ENCODE measurements at places on chromosomes 16 and 17.

DNA sequence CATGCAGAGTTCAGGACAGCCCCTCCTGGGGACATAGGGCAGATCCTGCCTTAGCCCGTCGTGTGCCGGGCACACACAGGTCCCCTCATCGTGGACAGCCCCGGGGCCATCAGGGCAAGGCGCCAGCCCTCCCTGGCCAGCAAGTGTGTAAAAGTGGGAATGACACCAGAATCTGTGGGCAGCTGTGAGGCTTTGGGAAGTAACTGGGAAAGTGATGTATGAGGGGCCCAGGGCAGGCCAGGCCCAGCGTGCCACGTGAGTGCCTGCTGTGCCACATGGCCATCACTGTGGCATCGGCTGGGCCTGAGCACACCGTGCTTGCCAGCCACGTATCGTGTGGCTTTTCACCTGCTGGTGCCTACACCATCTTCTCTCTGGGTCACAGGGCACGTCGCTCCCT, 26.6 kb downstream of the ACSF3 start:
- peaks cover 25% of the 10 kb centered on the region for H3K4me1 ChIP-seq
- no peaks in the 10 kb centered on the region for H3K27me3 ChIP-seq
- no peak overlapping the region for H3K27ac ChIP-seq
- peaks cover 55% of the 10 kb centered on the region for H3K36me3 ChIP-seq
- no peak for DNase-seq

DNA sequence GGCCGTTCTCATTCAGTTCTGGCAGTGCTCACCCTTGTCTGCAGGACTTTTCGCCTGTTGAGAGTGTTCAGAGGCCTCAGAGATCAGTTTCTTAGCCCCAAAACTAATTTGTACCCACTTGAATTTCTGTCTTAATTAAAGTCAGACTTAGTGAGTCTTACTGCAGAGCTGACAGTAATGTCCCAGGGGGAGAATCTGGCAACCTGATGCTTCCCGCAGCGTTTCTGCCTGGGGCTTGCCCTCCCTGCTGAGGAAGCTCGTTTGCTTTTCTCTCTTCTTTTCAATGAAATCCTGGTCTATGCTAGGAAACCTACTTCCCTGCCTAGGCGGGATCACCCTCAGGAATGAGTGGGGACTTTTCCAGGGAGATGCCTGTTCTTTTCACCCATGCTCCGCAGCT, 25.3 kb downstream of the DBNDD1 start:
- DNase-seq = no peak
- H3K36me3 ChIP-seq = peaks cover 66% of the 10 kb centered on the region
- H3K4me1 ChIP-seq = no peaks in the 10 kb centered on the region
- no peaks in the 10 kb centered on the region for H3K27me3 ChIP-seq

DNA sequence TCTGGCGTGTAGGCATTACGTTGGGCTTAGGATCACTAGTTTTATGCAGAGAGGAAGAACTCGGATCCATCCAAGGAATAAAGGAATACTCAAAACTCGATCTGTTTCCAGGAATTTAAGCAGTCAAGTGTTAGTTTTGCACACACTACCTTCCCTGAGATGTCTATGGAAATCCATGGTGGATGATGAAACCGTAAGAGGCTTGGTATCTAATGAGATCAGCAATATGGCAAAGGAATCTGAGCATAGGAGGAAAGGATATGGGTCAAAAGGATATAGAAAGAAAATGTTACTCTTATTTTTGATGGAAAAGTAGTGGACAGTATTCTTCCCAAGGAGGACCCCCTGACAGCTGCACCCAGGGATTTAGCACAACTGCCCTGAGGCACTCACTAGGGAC, 59.6 kb downstream of the SMG6 start:
- H3K27me3 ChIP-seq = no peaks in the 10 kb centered on the region
- H3K36me3 ChIP-seq = peaks cover 15% of the 10 kb centered on the region
- no peak for DNase-seq
- peaks cover 9% of the 10 kb centered on the region for H3K4me1 ChIP-seq
- H3K4me3 ChIP-seq = no peak overlapping the region

DNA sequence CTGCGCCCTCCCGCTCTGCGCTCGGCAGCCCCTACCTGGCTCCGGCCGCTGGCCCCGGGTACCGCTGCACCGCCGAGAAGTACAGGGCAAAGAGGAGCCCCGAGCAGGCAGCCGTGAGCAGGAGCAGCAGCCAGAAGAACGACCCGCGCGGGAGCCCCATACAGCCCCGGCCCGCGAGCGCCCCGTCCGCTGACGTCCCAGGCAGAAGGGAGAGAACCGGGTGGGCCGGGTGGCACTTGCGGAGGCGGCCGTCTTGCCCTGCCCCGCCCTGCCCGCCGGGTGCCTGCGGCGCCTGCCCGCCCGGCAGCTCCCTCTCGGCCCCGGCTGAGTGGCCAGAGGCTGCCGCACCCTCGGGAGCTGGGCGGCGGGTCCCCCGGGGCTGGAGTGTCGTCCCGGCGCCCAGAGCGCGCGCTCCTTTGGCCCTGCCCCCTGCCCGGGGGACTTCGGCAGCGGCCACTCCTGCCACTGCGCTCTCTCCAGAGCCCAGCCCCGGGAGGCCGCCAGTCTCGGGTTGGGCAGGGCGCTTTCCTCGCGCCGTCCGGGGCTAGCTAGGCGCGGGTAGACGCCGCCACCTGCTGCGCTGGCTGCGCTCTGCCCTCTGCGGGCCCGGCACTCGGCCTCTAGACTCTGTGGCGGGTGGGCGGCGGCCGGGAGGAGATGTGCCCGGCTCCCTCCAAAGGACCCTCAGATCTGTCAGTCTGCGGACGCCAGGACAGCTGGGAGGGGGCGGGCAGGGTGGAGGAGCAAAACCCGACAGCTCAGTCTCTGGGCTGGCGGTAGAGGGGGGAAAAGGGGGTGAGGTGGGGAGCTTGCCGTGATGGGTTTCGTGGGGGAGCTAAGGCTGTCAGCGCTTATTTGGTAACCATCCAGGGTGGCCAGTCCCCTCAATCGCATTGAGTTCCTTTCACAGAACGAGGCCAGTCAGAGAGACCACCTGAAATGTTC, at the start of gene ST6GALNAC2:
TSS of gene ST6GALNAC2 (minus strand) at position 212 of the 945 bp plus-strand sequence. CDS start at position 160, 52 bp downstream.
- peak within 1 kb of the TSS; percentile 57 for H3K4me3 ChIP-seq
- peak; percentile 66 for DNase-seq
- H3K36me3 ChIP-seq = no peaks in the 10 kb centered on the region
- peaks cover 38% of the 10 kb centered on the region for H3K27me3 ChIP-seq
- no peak within 1 kb of the TSS for H3K27ac ChIP-seq

DNA sequence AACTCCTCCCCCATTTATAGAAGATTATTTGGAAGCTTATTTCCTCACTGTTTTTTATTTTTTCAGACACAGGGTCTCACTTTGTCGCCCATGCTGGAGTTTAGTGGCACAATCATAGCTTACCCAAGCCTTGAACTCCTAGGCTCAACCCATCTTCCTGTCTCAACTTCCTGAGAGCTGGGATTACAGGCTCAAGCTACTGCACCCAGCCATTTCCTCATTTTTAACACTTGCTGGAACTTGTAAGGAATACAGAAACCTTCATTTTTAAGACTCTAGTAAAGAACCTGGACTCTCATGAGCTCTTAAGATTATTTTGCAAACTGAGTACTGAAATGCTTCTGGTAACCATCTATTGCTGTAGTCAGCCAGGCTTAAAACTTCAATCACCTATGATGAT, 29.9 kb downstream of the KANSL1 start:
- H3K27ac ChIP-seq = no peak overlapping the region
- no peak for DNase-seq
- H3K4me1 ChIP-seq = peaks cover 24% of the 10 kb centered on the region
- no peaks in the 10 kb centered on the region for H3K27me3 ChIP-seq
- H3K4me3 ChIP-seq = no peak overlapping the region

DNA sequence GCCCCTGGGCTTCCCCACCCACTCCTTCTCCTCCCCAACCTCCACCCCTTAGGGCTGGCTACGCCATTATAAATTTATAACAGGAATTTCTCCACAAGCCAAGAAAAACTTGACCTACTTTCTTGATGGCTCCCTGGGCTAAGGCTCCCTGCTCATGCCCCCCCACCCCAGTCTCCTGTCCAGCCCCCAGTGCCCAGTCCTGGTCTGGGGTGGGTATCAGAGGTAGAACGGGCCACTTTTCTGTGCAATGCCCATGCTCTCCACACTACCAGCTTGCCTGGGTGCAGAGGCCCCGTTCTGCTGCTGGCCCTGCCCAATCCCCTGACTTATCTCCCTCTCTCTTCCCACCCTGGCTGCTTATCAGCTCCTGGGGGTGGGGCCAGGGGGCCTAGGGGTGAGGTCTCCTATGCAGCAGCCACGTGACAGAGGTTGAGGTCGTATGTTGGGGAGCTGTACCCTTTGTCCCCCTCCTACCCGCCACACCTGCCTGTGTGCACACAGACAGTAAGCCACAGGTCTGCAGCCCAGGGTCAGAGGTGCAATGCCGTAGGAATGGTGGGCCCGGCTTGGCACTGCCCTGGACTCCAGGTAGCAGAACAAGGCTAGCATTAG, 10.1 kb downstream of the THRA start:
- H3K4me3 ChIP-seq = no peak overlapping the region
- H3K27ac ChIP-seq = no peak overlapping the region
- no peak for DNase-seq

- no peak overlapping the region for H3K27ac ChIP-seq
- H3K27me3 ChIP-seq = no peaks in the 10 kb centered on the region
- H3K4me3 ChIP-seq = no peak overlapping the region
- peaks cover 44% of the 10 kb centered on the region for H3K4me1 ChIP-seq
- H3K36me3 ChIP-seq = no peaks in the 10 kb centered on the region
- DNase-seq = no peak
Observed at GRCh38 chr16:79090966-79091365, 509.6 kb downstream of the MAF start.

GRCh38 chr16:23896832-23897821, 61.3 kb downstream of the PRKCB start:
- peak overlapping the region; percentile 73 for H3K27ac ChIP-seq
- no peaks in the 10 kb centered on the region for H3K27me3 ChIP-seq
- peak overlapping the region; percentile 15 for H3K4me3 ChIP-seq

DNA sequence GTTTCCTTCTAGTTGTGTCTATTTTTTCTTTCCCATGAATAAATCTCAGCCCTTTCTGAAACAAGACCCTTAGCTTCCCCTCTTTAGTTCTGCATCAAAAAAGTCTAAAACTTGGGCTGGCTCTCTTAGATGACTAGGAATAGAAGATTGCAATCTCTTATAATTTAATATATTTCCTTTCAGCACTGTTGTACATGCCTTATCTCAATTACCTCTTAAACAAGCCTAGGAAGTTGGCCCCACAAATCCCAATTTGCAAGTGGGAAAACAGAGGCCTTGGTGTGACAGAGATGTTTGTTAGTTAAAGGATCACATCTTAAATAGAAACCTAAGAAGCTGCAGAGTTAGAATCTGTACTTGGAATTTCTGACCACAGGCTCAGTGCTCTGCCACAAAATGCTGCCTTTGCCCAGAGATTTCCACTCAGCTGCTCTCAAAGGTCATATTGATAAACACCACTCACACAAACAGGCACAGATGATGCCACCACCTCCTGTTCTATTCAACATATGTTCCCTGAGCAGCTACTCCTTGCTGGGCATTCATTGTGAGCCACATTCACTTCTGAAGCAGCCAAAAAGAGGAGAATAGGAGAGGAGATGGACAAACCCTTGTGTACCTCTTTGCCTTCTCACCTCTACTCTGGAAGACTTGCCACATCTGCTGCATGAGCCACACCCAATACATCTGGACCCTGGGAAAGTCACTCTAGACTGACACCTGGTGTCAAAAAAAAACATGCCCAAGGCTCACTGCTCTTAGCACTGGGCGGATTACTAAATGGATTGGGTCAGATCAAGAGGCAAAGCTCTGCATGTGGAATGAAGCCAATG, 5.5 kb downstream of the CCDC182 start:
- DNase-seq = peak; percentile 49
- no peaks in the 10 kb centered on the region for H3K36me3 ChIP-seq
- H3K4me1 ChIP-seq = peaks cover 23% of the 10 kb centered on the region
- no peaks in the 10 kb centered on the region for H3K27me3 ChIP-seq

GRCh38 chr16:72018470-72018869, 9.9 kb downstream of the DHODH start:
- H3K36me3 ChIP-seq = peaks cover under 1% of the 10 kb centered on the region
- H3K27me3 ChIP-seq = no peaks in the 10 kb centered on the region
- H3K4me1 ChIP-seq = no peaks in the 10 kb centered on the region
- no peak overlapping the region for H3K27ac ChIP-seq
- no peak for DNase-seq

DNA sequence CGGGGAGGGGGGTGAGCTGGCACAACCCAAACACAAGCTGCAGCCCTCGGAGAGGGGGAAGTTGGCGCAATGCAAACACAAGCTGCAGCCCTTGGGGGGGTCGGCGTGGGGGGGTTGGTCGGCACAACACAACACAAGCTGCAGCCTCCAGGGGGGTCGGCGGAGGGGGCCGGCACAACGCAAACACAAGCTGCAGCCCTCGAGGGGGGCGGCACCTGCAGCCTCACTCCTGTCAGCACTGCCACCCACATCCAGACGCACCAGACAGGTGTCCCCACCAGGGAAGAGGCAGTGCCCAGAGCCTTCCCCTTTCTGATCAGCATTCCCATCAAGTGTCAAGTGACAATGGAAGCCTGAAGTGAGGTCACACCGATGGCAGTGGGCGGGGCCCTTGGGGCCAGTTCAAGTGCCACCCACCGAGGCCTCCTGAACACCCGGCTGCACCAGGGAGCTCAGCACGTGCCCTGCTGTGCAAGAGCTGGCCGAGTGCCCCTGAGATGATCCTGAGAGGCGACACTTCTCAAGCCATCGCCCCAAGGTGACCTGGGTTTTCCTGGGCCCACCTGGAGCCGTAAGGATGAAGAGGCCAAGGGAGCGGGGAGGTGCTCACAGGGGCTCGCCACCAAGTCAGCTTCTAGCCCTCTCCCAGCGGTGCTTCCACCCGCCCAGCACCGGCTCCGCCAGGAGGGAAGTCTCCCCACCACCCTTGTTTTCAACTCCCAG, 59.3 kb downstream of the KLHDC4 start:
- no peaks in the 10 kb centered on the region for H3K27me3 ChIP-seq
- no peak overlapping the region for H3K4me3 ChIP-seq
- peaks cover 59% of the 10 kb centered on the region for H3K36me3 ChIP-seq
- no peak for DNase-seq
- peaks cover 26% of the 10 kb centered on the region for H3K4me1 ChIP-seq

DNA sequence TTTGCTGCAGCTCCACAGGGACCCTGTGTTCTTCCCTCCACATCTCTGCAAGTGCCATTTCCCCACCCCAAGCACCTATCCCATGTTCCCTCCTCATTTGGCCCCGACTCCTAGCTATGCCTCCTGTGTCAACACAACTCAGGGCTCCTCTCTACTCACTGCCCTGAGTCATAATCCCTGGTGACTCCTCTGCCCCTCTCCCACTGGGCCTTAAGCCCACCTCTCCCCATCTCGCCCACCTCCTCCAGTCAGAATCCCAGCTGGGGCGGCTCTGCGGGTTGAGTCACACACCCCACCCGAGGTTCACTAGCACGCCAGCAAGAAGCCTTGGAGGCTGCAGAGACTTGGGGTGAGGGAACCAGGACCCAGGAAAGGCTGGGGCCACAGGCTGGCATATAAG, 346.2 kb downstream of the FOXL1 start:
- H3K36me3 ChIP-seq = no peaks in the 10 kb centered on the region
- no peak for DNase-seq
- H3K27ac ChIP-seq = no peak overlapping the region
- no peaks in the 10 kb centered on the region for H3K4me1 ChIP-seq

- H3K27ac ChIP-seq = no peak overlapping the region
- peak; percentile 61 for DNase-seq
- no peak overlapping the region for H3K4me3 ChIP-seq
- H3K36me3 ChIP-seq = no peaks in the 10 kb centered on the region
- H3K4me1 ChIP-seq = peaks cover 15% of the 10 kb centered on the region
Observed at GRCh38 chr17:9256751-9257629, 235.7 kb downstream of the NTN1 start.
